ENCODE measurements at places on chromosomes 3 and 15. TPM values are rescaled to one million over a fixed set of nuclear protein-coding genes. Genes with fewer than 3 reads are reported as not detected.

RAB6B gene
- 45.5 TPM for total RNA-seq

DNA sequence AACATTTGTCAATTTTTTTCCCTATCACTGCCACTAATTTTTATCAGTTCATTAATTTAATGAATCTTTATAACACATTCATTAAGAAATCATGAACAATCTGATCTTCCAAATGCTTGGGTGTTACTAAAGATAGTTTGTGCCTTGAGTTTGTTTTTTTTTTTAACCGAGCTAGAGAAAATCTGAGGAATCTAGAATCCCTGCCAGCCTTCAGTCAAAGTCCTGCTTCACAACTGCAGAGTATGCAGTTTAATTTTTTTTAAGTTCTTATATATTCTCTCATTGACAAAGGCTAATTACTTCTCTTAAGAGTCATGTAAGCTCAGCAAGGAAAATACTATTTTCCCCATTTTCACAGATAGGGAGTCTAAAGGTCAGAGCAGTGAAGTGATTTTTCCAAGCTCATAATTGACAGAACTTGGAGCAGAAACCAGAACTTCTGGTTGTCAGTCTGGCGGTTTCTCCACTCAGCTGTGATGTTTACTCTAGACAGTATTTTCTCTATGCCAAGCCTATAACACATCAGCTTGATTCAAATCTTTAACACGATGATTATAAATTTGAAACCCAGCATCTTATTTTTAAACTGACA, 55.7 kb downstream of the TNIK start:
- no peak for ATAC-seq

GRCh38 chr3:46193436-46193835, 14.7 kb downstream of the CCR1 start:
- ATAC-seq = no peak

- ATAC-seq = peak; percentile 44
Measured at GRCh38 chr3:100709842-100710260, 557 bp downstream of the TFG start.

DNA sequence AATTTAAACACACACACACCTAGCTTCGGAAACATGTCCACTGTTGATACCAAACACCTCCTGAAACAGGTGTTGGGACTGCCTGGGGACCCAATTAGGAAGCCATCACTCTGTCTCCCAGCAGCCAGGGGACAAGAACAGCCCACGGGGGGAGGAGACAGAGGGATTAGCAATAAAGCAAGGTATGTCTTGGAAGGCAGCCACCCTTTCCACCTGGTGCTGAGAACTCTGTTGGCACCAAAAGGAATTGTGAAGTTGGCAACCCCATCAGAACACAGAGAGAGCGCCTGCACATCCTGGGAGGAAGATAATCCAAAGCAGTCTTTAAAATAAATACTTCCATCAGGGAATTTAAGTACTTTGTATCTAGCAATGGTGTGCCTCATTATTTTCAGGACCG, 111.0 kb downstream of the ADAMTS17 start:
- no peak for ATAC-seq

GRCh38 chr3:14122301-14122700, 2.4 kb downstream of the CHCHD4 start:
- ATAC-seq = no peak

B3GNT5 gene
- total RNA-seq = 19.6 TPM

GRCh38 chr3:141986548-141987107, 110.2 kb downstream of the ATP1B3 start:
- ATAC-seq = no peak

- no peak for ATAC-seq
Measured at GRCh38 chr15:76512971-76513370, 176.4 kb downstream of the ISL2 start.

GRCh38 chr3:124174910-124175874, 183.3 kb upstream of the ROPN1 start:
- ATAC-seq = no peak

GRCh38 chr3:167559924-167560323, 86.1 kb upstream of the SERPINI2 start:
- peak; percentile 50 for ATAC-seq

WDR93 gene
- total RNA-seq = 0.16 TPM

POLG gene
- total RNA-seq = 17.4 TPM

GOLGA8R gene
- 2.7 TPM for total RNA-seq

- no peak for ATAC-seq
Measured at GRCh38 chr3:98812851-98813374, 49.8 kb downstream of the ST3GAL6 start.

- ATAC-seq = no peak
Measured at GRCh38 chr3:71062952-71063772, 520.4 kb downstream of the FOXP1 start.

PRR20G gene
- total RNA-seq = 0.18 TPM

GREM1 gene
- total RNA-seq = 0.33 TPM

GRCh38 chr15:68311464-68311835, 33.9 kb downstream of the FEM1B start:
- no peak for ATAC-seq

DNA sequence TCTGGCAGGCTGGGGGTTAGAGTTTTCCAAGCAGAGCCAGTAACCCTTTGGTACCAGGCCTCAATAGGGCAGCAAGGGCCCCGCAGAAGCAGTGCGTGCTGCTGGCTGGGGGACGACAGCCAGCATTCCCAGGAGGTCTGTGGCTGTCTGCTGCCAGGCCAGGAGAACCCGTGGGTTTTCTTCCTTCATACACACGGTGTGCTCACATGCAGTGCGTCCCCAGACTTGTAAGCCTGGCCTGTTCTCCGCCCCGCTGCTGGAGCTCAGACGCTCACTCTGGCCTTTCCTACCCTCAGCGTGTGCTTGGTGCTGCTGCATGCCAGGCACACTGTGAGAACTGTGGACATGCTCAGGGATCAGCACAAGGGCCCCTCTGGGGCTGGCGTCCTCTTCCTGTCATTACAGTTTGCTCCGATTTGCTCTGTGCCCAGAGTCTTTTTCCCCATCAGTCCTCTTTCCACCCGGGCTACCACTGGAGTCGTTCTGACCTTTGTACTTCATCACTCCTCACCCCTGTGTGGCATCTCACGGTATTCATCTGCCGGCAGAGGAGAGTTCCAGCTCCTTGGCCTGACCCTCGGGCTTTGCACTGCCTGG, 149.5 kb downstream of the DNAJB8 start:
- ATAC-seq = peak; percentile 52

GHRL gene
- 0.85 TPM for total RNA-seq

DNA sequence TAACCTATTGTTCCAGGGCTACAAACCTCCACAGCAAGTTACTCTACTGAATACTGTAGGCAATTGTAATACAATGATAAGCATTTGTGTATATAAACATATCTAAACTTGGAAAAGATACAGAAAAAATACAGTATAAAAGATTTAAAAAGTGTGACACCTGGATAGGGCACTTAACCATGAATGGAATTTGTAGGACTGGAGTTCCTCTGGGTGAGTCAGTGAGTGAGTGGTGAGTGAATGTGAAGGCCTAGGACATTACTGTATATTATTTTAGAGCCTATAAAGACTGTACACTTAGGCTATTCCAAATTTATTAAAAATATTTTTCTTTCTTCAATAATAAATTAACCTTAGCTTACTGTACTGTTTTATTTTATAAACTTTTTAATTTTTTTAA, 38.4 kb upstream of the SLC25A36 start:
- no peak for ATAC-seq

- no peak for ATAC-seq
Measured at GRCh38 chr3:117874904-117875874, 1159.5 kb downstream of the IGSF11 start.

- peak; percentile 59 for ATAC-seq
Measured at GRCh38 chr3:66276705-66277274, 56.0 kb downstream of the SLC25A26 start.

GRCh38 chr3:107861904-107862303, 228.9 kb downstream of the CD47 start:
- no peak for ATAC-seq

GRCh38 chr3:40116478-40117177, 192.9 kb upstream of the EIF1B start:
- no peak for ATAC-seq

GRCh38 chr3:2156244-2156847, 57.7 kb downstream of the CNTN4 start:
- ATAC-seq = no peak

DNA sequence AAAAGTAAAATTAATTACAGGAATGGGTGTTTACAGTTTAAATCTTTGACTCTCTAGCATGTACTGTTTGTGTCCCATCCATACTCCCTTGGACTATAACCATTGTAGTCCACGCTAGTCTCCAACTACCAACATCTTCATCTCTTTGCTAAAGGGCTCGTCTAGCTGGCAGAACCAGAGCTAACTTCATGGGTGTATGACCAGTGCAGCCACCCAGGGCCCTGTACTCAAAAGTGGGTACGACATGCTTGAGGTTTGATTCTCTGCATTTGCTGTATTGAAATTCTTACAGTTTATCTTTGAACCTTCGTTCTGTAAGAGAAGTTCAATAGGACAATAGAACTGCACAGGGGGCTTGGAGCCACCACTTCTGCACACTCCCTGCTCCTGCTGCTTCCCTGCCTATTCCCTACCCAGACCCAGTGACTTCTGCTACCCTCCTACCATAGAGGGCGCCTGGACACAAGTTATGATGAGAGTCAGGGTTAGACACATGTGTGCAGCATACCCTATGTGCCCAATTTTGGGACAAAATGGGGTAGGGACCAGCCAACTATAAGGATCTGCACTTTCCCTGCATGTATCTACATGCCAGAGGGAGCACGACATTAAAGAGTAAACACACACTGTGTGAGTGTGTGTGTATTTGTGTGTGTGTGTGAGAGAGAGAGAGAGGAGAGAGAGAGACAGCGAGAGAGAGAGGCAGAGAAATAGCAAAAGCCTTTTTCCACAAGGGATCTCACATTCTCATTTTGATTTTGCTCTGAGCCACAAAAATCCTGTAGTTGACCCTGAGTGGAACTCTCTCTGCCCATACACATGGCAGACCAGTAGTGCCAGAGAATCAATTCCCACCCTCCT, 59.0 kb upstream of the NECTIN3 start:
- ATAC-seq = peak; percentile 77

GRCh38 chr3:47536221-47536891, 22.8 kb upstream of the ELP6 start:
- no peak for ATAC-seq

GPR149 gene
- 2.1 TPM for total RNA-seq

DNA sequence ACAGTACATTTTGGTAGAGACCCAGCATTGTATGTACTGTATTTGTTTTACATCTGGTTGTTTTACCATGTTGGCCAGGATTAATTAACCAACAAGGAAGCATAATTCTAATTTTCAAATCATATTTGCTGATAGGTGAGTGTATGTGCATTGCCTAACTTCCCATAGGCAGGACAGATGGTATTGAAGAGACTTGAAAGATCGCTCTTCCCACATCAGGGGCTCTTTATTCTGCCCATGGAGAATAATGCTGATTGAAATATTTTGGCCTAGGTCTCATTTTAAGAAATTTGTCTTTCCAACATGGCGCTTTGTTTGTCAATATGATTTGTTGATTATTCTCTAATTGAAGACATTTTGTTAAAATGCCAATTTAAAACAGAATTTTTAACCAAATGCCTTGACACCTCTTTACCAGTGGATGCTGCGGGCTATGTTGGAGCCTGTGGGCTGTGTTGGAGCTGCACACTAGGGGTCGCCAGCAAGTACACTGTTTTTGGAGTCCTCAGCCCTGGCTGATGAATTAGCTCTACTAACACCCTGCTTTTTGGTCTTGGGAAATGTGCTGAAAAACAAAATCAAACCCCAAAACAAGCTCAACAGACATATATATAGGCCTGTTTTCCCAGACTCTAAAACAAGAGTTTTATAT, 5.3 kb downstream of the P2RY12 start:
- ATAC-seq = peak; percentile 45

SERINC4 gene
- 1.5 TPM for total RNA-seq

GRCh38 chr15:31278061-31278445, 48.6 kb upstream of the KLF13 start:
- ATAC-seq = no peak

- no peak for ATAC-seq
Measured at GRCh38 chr3:51708216-51708845, 1.5 kb downstream of the GRM2 start.

COLQ gene
- 2.2 TPM for total RNA-seq

STRC gene
- 2.0 TPM for total RNA-seq

- no peak for ATAC-seq
Measured at GRCh38 chr3:157469561-157470294, 33.1 kb downstream of the PTX3 start.

GRCh38 chr15:69885173-69885955, 212.4 kb downstream of the TLE3 start:
- peak; percentile 93 for ATAC-seq

DNA sequence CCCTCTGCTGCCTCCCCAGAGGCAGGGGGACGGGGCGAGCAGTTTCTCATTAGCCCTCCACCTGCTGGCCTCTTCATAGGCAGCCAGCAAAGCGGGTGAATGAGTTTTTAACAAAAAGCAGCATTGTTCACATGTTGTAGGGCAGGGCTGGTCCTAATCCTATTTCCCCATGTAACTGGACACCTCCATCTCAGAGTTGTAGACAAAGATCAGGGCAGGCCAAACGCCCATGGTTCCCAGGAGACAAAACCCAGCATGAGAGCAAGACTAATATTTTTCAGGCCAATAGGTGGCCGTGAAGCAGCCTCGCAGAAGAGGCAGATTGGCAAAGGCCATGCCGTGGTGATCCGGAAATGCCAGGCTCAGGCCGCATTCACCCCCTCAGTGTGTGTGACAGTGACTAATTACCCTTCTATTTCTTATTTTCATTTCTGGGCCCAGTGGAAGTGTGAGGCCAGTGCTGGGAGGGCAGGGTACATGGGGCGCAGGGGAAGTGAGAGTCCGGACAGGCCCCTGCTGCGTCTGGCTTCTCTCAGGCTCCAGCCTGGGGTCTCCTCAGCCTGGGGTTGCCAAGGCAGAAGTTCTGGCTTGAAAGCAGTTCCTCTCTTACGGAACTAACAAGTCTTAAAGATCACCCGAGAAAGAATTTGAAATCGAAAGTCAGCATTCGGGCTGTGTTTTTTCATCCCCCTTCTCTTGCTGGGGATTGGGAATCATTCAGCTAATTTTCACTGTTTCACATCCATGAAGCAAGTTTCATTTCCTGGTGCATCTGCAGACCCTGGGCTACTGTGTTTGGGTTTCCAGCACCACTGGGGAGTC, 64.8 kb downstream of the BOC start:
- ATAC-seq = peak; percentile 88

- peak; percentile 38 for ATAC-seq
Measured at GRCh38 chr3:114439284-114439683, 145.5 kb downstream of the TIGIT start.

- ATAC-seq = no peak
Measured at GRCh38 chr15:74608786-74609185, 6.8 kb upstream of the CLK3 start.

DNA sequence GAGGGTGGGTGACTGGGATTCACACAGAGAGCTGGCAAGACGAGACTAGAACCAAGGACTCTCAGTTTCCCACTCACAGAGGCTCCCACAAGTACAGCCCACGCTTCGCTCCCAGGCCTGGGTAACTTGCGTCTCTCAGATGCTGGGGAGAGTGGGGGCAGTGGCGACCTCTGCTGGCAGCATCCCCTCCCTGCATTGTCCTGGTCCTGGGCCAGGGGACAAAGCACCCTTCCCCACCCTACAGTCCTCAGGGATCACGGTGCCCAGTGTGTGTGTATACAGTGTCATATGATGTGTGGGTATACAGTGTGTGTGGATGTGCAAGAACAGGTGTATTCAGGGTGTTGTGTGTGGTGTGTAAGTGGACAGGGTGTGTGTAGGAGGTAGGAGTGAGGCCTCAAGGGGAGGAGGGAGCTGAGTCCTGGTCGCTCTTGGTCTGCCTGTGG, 12.8 kb downstream of the VILL start:
- peak; percentile 20 for ATAC-seq

Measured in motor neuron (in vitro differentiated cells).